ENCODE measurements at places on chromosomes 4 and X. TPM values are rescaled to one million over a fixed set of nuclear protein-coding genes. Genes with fewer than 3 reads are reported as not detected.

Gene CTAG2
- not detected for total RNA-seq

Gene LONRF3
- total RNA-seq = 6.9 TPM

Gene AFM
- total RNA-seq = not detected

Gene BBS7
- 17.5 TPM for total RNA-seq

Gene MXRA5
- total RNA-seq = 130 TPM

Gene F8A2
- total RNA-seq = not detected

Gene TLR1
- total RNA-seq = 4.0 TPM

Gene HS3ST1
- 9.8 TPM for total RNA-seq

DNA sequence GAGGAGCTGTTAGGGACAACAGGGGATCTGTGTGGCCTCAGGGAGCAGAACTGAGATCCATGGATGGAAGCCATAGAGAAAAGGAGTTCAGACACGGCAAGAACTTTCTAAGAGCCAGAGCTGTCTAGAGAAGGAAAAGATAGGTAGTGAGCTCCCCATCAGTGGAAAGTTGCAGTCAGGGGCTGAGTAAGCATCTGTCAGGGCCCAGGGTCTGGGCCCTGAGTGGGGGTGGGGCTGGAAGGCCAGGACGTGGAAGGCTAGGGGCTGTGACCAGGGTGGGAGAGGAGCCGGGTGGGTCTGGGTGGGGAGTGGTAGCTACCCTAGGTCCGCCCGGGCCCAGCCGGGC, 324 bp upstream of the MSN start:
- no peak for DNase-seq

GRCh38 chr4:54189140-54189539, 40.0 kb upstream of the PDGFRA start:
- no peak for DNase-seq

DNA sequence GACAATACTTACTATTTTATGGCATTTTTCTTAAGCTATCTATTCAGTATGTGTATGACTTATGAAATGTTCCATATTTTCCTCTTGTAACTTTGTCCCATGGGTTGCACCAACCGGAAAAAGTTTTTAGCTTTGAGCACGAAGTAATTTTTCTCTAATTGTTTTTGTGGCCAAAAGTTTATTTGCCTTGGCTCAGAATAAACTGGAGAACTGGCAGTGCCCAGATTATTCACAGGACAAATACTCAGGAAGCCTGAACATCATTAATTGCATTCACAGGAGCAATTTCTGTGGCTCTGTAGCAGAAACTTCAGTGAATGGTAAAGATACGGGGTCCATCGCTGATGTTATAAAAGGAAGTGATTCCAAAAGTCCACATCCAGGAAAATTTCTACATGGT, 184.5 kb downstream of the ARHGAP10 start:
- DNase-seq = no peak

GRCh38 chrX:10728806-10729389, 108.5 kb upstream of the MID1 start:
- DNase-seq = no peak

GRCh38 chrX:22486296-22486695, 213.6 kb downstream of the CBLL2 start:
- no peak for DNase-seq

GRCh38 chr4:88908003-88908402, 149.0 kb downstream of the FAM13A start:
- no peak for DNase-seq

GRCh38 chr4:25245181-25245580, 11.3 kb downstream of the PI4K2B start:
- DNase-seq = no peak

DNA sequence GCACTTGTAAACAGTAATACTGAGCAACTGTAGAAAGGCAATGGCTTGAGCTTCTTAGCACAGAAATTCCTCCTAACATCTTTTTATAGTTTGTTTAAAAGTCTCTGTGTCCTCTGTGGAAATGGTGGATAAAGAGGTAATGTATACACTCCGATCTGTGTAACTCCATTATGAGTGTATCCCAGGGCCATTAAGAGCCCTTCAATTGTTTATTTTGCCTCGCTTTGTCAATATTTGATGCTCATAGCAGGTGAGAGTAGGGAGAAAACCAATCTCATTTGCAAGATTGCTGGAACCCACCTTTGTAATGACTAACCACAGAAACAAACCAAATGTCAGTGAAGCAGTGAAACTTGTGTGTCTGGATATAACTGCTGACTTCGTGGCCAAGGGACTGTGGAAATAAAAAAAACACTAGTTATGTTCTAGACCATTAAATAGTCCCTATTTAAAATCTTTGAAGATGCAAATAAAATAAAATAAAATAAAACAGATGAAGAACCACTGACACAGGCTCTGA, 598.2 kb upstream of the BOD1L1 start:
- no peak for DNase-seq

DNA sequence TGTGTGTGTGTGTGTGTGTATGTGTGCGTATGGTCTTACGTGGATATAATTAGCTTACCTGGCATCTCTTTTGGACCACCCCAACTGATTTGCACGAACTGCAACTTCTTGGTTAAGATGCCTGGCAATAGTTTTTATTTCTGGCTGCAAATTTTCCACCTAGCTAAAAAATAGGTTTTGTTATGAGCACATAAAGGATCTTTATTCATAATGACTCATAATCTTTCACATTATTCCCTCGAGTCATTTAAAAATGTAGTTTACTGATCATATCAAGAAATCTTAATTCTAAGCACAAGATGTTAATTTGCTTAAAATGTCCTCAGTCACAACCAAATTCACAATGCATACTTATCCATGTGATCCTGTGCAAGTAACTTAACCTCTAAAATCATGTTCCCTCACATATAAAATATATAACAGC, 1.5 kb downstream of the COX18 start:
- no peak for DNase-seq

- no peak for DNase-seq
These were observed 1.9 kb downstream of the RNF4 start for GRCh38 chr4:2470791-2471190.

DNA sequence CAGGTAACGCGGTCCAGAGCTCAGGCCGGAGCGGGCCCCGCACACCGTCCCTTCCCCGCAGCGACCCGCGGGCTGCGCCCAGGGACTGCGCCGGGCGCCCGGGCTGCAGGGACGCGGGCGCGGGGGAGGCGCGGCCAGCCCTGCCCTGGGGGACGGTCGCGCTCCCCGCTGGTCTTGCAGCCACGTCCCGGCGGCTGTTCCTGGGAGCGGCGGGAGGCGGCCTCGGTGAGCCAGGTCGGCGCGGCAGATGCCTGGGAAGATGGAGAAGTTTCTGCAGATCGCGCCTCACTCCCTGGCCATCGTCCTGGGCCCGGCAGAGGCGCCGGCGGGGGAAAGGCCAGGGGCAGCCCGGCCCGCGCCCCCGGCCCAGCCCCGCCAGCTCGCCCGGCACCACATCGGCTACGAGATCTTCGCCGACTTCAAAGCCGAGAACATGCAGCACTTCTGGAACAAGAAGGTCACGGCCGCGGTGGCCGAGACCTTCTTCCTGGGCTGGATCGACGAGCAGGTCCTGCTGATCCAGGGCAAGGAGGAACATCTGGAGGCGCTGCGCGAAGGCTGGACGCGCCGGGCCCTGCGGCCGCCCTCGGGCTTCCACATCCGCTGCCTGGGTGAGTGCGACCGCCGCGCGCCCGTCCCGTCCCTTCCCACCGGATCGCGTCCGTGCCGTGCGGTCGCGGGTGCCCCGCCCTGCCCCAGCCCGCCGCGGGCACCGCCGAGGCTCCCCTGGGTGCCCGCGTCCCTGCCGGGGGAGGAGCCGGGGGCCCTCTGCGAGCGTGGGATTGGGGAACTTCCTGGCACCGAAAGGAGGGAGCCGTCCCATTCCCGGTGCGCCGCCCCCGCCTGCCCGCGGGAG, 107.4 kb upstream of the STOX2 start:
- no peak for DNase-seq

- DNase-seq = no peak
These were observed 146.5 kb downstream of the AFAP1 start for GRCh38 chr4:7793186-7793585.

DNA sequence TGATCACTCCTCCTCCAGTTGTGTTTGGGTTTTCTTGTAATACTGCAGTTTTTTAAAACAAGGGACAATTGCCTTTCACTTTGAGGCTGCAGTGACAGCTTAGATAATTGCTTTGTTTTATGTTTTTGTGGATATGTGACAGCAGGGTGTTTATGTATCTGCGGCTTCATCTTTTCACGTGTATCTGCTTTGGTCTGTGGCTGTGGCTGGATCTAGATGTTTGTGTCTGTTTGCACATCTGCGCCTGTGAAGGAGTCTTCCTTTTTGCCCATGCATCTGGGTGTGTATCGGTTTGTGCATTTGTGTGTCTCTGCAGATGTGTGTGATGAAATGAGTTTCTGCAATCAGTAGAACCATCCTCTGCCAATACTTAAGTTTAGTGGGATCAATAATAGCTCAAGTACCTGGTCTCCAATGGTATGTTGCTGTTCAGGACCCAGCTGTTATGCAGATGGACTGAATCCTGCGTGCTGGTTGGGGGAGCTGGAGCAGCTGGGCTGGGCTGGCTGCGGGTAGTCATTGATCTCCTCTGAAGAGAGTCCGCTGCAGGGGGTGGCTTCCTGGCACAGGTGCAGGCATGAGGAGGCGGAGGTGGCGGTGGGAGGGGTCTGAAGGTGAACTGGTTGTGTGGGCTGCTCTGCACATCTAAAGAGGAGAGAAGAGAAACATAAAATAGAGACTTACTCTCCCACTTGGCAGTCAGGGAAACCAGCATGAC, 390.3 kb downstream of the SH2D1A start:
- no peak for DNase-seq

GRCh38 chr4:19455850-19456602, 795.7 kb upstream of the SLIT2 start:
- no peak for DNase-seq

DNA sequence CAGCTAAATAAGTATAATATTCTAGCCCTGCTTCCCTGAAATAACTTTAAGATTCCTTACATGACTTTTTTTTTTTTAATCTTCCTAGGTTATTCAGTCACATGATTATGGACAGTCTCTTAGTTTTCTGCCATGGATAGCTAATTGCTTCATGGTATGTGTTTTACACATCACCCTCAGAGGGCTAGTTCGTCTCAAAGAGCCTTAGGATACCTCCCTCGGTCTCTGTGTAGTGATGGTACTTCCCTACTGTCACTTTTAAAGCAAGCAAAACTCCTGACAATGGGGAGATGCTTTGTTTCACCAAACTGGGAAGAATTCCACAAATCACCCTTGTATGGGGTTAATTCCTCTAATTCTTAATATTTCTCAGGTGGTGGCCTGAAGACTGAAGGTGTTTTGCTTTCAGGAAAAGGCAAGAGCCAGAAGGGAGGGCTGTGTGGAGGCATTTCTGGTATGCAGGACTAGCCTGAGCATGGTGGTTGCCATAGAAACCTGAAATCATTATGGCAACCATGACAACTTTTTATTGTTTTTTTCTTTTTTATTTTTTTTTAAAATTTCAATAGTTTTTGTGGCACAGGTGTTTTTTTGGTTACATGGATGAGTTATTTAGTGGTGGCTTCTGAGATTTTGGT, 70.4 kb downstream of the BEX3 start:
- no peak for DNase-seq

GRCh38 chr4:74635490-74636123, 158.7 kb downstream of the BTC start:
- DNase-seq = no peak
